ENCODE measurements at places on chromosomes 12 and 14.
A peak's percentile ranks its signal among the peaks of the same experiment; 100 is the strongest.

DNA sequence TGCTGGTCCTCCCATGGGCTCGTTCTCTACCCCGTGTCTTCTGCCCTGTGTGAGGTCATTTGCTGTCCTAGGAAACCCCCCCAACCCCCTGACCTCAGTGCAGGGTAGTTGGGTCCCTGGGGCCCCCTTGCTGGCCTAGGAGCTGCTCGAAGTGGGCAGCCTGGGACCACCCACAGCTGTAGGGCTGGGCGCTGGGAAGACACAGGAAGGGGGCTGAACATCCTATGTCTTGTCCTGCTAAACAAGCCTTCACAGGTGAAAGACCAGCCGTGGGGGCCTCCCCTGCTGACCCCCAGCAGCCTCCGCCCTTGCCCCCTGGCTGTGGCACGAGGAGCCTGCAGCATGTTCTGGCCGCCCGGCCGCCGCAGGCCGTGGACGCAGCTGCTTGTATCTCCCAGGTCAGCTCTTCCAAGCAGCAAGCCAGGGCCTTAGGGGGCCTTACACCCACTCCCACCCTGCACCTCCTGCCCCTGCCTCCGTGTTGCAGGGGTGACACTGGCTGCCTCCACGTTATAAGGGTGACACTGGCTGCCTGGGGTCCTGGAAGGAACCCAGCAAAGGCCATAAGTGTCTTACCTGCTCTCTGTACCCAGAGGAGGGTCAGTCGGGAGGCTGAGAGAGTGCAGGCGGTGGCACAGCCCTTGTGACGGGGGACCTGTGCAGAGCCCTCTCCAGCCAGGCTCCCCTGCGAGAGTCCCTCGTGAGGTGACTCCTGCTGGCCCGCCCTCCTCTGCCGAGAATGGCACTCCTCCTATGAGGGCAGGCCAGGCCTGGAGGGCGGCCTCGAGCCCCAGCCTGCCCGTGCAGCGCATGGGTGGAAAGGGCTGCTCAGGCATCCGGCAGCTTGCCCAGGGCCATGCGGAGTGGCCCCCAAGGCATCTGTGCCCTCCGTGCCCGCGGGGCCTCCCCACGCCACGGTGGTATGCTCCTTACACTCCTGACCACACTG, 11.5 kb upstream of the TEX22 start:
- DNase-seq, result no peak

DNA sequence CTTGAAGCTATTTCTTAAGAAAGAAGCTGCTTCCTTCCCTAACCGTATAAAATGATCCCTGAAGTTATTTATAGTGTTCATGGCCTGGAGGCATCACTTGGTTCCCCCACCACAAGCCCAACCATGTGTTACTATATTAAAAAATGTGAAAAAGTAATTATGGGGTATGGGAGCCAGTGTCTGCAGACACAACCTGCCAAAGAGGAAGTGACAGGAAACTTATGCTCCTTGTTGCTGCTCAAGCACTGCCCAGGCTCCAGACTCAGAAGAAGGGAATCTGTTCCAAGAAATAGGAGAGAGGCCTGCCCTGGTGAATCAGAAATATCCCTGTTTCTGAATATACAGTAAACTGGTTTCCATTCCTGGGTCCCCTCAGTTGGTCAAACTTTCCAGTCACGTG, 217.2 kb upstream of the BMP4 start:
- DNase-seq, result no peak

- no peak for DNase-seq
These were observed 225.6 kb downstream of the DUSP6 start for GRCh38 chr12:89126712-89127111.

- no peak for DNase-seq
These were observed 415.8 kb downstream of the TMTC2 start for GRCh38 chr12:83102499-83102898.

- no peak for DNase-seq
These were observed 506.4 kb downstream of the MED13L start for GRCh38 chr12:115771065-115771464.

GRCh38 chr12:104677441-104678089, 220.8 kb downstream of the CHST11 start:
- no peak for DNase-seq

- no peak for DNase-seq
These were observed 17.9 kb upstream of the AQP2 start for GRCh38 chr12:49932533-49933130.

DNA sequence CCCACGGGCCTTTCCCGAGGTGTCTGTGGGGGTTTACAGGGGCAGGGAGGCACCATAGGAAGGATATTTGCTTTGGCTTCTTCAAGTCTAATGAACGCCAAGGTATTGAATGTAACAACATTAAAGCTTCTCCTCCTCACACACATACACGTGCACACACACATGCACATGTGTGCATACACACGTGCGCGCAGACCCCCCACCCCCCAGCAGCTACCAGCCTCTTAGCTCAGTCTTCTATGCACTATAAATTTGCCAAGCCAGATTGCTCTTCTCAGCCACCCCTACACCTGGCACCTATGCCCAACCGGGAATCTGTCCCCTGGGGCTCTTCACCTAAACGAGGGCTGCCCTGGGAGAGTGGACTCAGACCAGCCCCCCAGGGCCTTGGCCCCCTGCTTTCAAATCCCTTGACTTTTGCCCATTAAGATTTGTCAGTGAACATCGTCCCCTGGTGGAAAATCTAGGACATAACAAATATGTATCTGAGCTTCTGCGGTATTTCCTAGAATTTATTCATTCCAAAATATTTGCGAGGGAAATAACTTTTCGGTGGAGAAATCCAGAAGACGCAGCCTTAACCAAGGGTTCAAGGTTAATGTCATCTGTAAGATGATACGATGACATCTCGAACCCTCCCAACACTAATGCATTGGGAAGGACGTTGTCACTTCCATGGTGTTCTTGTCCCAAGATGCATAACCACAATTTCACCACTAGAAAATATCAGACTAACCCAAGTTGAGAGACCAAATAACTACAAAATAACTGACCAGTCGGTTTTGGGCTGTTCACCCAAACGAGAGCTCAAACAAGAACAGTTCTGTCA, 330.4 kb downstream of the MED13L start:
- DNase-seq, result no peak

DNA sequence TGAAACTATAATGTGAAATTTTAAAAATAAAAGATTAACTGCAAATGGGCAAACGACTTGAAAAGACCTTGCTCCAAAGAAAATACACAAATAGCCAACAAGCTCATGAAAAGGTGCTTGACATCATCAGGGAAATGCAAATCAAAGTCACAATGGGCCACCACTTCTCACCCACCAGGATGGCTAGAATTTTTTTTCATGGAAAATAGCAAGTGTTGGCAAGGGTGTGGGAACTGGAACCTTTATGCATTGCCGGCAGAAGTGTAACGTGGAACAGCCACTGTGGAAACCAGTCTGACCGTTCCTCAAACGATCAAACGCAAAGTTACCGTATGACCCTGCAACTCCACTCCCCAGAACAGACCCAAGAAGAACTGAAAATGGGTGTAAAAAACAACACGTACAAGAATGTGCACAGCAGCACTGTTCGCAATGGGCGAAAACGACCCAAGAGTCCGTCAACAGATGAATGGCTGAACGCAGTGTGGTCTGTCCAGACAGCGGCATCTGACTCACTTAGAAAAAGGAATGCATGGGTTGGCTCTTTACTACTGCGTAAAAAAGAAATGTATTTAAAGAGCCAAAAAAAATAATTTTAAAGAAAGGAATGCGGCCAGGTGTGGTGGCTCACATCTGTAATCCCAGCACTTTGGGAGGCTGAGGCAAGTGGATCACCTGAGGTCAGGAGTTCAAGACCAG, 40.2 kb downstream of the SCARB1 start:
- DNase-seq, result no peak

DNA sequence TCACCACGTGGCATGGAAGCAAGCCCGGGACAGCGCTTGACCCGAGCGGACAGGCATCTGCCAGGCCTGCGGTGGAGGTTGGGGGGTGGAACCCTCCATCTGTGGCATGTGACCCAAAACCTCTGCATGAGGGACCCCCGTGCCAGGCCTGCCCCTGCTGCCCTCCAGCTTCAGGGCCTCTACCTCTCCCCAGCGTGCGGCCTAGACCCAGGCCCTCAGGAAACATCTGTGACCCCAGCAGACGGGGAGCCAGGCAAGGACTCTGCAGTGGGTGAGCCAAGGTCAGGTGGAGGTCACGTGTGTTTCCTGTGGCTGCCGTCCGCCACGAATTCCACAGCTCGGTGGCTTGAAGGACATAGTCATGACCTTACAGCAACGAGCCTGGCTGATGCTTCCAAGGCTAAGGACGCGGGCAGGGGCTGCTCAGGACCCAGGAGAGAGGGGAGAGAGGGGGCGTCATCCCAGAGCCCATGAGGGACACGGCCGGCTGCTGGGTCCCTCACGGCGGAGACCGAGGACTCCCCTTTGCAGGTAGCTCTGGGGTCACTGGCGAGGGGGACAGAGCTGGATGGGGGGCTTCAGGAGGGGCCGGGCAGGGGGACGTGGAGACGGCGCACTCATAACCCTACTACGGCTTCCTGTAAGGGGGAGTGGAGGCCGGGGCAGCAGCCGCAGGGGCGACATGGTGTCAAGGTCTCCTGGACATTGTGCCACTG, 91.5 kb downstream of the GALNT9 start:
- no peak for DNase-seq

- DNase-seq, result no peak
These were observed 65.0 kb upstream of the FGD4 start for GRCh38 chr12:32334371-32334777.

DNA sequence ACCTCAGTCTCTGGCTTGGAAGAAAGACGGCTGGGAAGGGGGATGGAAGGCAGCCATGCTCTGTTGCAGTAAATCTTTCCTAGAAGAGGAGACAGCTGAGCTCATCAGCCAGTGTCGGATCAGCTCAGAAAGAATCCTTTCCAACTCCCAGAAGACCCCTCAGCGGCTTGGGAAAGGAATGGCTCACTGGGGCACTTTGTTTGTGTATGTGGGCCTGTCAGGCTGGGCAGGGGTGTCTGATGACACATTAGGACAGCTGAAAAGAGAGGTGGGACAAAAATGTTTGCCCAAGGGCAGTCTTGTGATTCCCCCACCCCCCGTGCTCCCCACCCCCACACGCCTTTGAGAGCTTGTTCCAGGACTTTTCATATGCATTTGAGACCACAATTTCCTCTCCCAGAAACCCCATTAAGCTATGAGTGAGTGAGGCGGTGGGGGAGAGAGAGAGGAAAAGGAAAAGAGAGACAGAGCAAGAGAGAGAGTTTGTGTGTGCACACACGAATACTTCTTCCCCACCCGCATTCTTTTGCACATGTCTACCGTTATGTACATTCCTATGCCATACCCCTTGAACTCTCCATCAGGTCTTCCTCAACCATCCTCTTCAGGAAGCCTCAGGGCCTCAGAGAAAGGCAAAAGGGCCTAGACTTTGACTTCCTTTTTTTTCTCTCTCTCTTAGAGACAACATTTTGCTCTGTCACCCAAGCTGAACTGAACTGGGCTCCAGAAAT, 198.9 kb downstream of the ZFP36L1 start:
- DNase-seq, result no peak

- DNase-seq, result no peak
These were observed 319.4 kb downstream of the CACNA1C start for GRCh38 chr12:2372178-2372577.

- peak; percentile 30 for DNase-seq
These were observed 13.0 kb downstream of the GTSF1 start for GRCh38 chr12:54460317-54460923.

DNA sequence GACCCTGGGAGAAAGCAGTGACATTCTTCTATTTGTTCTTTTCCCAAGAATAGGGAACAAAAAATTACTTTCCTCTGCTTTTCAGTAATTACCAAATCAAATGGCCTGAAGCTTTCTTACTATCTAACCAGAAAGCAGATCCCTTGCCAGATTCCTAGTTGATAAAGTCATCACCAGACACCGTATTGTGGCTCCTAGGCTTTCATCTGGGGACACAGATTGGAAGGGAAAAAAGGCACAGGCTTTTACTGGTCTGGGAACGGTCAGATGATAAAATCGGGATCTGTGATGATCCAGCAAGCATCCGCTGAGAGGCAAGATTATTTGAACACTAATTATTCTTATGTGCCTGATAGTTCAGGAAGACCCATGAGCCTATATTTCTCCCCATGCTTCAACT, 79.1 kb upstream of the BCL2L14 start:
- DNase-seq, result no peak

GRCh38 chr14:77125281-77125801, 16.2 kb downstream of the ZDHHC22 start:
- DNase-seq, result no peak

DNA sequence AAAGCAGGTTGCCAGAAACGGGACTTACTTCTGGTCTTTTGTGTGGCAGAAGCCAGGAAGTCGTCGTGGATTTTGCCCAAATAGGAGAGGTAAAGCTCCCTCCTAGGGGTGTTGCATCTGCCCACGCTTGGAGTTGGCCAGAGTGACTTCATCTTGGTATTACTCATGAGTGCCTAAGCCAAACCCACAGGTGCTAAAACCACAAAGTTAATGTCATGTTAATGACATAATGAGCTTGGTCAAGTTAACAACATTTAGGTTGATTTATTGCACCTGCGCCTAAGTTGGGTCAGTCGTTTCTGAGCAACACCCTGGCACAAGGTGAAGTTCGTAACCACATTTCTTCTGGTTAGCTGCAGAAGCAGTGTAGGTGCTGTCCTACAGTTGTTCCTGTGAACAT, 225.2 kb downstream of the FUT8 start:
- no peak for DNase-seq

DNA sequence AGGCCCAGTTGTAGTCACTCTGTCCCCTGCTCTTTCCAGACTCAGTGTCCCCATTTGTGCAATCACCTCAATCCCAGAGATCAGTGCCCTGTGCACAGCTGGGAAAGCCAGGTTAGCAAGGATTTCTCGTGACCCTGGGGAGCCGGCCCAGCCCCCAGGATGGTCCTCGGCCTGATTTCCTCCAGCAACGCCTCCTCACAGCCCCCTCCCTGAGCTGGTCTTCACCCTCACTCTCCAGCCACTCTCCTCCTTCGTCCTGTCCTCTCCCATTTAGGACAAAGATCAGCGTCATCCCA, 194.8 kb upstream of the C14orf180 start:
- no peak for DNase-seq

GRCh38 chr12:42904683-42905418, 315.3 kb upstream of the PRICKLE1 start:
- peak; percentile 92 for DNase-seq

DNA sequence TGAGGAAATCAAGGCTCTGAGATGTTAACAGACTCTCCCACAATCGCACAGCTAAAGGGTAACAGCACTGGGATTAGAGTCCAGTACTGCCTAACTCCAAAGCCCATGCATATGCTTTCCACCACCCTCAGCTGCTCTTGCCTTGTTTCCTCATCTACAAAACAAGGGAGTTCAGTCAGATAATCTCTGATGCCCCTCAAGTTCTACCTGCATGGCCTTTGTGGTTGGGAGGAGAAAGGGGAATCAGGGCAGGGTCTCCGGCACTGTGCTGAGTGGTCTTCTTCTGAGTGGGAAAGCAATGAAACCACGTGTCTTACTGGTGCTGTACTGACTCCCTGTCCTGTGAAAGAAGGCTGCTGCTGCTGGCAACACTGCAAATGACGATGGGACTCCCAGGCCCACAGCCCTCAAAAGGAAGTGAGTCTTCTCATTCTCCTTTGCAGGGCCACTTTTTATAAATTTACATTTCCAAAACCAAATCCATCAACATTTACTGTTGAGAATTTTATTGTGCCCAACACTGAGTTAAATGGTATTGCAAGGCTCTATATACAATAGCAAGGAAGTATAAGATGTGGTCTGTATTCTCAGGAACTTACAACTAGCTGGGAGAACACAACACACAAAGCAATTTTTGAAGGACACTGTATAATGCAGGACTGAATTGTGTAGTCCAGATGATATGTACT, 19.7 kb upstream of the DUSP16 start:
- DNase-seq, result no peak

Data from globus pallidus (tissue), 1 donor.